ENCODE measurements at places on chromosomes 7 and 10.
A peak's percentile ranks its signal among the peaks of the same experiment; 100 is the strongest.

DNA sequence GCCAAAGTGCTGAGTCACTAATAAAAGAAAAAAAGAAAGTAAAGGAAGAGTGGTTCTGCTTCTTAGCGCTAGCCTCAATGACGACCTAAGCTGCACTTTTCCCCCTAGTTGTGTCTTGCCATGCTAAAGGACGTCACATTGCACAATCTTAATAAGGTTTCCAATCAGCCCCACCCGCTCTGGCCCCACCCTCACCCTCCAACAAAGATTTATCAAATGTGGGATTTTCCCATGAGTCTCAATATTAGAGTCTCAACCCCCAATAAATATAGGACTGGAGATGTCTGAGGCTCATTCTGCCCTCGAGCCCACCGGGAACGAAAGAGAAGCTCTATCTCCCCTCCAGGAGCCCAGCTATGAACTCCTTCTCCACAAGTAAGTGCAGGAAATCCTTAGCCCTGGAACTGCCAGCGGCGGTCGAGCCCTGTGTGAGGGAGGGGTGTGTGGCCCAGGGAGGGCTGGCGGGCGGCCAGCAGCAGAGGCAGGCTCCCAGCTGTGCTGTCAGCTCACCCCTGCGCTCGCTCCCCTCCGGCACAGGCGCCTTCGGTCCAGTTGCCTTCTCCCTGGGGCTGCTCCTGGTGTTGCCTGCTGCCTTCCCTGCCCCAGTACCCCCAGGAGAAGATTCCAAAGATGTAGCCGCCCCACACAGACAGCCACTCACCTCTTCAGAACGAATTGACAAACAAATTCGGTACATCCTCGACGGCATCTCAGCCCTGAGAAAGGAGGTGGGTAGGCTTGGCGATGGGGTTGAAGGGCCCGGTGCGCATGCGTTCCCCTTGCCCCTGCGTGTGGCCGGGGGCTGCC is at the start of gene IL6:
IL6 (plus strand) TSS at position 294 of the 807 bp plus-strand sequence; CDS start at position 357, 63 bp downstream.
- peak; percentile 70 for DNase-seq

DNA sequence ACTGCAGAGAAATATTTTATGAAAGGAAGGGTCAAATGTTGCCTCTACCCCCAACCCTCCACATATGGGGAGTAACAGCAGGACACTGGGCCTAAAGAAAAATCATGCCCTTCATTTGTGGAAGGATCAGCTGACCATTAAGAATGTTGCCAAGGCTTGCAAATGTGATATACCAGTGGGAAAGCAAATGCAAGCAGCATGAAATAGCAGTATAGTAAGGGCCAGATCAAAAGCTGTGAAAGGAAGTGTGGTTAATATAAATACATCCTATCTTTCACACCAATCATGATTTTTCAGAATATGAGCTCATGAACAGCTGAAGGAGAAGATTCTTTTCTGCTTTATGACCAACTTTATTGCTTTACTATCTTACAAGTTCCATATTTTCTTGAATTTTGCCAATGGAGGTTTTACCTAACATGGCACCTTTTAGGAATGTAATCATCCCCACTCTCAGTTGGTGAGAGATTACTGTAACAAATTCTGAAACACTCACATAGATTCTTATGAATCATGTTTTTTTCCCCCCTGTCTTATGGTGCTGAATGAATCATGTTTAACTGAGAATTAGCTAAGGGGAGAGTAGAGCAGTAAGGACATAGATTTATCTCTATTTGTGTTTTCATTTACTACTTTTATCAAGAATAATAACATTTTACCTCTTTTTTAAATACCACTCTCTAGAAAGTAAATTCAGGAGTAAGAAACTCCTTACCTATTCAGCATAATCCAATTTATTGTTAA is 12.1 kb upstream of the ATAD1 start:
- no peak for DNase-seq

GRCh38 chr10:11017000-11017569 is 587 bp upstream of the CELF2 start:
- DNase-seq: no peak

GRCh38 chr10:110859973-110860376 is 11.8 kb upstream of the PDCD4 start:
- DNase-seq: peak; percentile 94

- no peak for DNase-seq
These were observed 234.3 kb downstream of the COBL start for GRCh38 chr7:51082096-51082840.

DNA sequence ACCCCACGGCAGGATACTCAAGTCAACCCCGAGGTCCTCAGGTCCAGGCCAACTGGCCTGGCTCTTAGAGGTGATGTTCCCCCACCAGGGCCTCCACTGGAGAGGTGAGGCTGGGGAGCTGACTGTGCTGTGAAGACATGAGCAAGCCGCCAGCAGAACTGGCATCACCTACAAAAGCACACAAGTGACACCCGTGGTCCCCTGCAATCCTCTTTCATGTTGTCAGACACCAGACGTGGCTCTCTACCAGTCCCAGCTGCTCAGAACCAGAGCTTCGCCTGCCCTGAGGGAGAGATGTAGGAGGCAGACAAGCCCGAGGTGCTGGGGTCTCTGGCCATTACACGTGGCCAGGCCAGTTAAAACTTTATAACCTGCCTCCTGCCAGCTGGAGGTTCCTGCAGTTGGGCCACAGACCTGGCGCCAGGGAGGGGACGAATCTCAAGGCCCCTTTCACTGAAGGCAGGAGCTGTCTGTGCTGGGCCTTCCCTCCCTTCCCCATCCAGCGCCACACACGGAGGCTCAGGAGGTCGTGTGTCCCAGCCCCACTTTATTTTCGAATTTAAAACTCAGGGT is 2.2 kb downstream of the COMTD1 start:
- no peak for DNase-seq

DNA sequence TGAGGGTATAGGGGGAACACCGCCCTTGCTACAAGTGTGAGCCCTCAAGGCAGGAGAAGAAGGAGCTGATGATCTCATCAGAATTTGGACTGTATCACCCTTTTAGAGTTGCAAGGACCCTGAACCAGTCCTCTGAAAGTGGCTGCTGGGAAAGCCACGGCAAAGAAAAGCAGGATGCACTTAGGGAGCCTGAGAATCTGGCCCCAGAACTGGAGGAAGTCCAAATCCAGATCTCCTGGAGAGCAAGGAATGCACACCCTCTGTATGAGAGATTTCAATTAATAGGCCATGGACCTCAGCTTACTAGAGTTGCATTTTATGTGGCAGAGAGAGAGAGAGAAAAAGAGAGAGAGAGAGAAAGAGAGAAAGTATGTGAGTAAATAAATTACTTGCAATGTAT is 662.9 kb downstream of the CCSER2 start:
- DNase-seq: no peak

DNA sequence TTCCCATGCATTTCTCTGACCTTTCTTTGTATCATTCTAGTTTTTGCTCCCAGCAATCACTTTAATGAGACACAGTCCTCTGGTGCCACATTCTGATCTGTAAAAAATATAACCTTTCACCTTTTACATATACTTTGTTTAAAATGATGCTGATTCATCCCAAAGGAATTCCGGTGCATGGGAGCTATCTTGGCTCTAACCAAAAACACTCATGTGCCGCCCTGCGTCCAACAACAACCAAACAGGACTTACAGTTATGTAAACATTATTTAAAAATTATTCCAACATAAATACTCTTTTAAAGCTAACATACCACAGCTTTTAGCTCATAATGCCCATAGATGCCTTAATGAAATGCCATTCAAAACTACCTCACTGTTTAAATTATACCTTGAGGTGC is 7.7 kb upstream of the OPALIN start:
- no peak for DNase-seq

GRCh38 chr7:43260980-43261878 is 148.8 kb downstream of the HECW1 start:
- peak; percentile 74 for DNase-seq

- DNase-seq: no peak
These were observed 239.3 kb downstream of the THSD7A start for GRCh38 chr7:11592699-11593098.

DNA sequence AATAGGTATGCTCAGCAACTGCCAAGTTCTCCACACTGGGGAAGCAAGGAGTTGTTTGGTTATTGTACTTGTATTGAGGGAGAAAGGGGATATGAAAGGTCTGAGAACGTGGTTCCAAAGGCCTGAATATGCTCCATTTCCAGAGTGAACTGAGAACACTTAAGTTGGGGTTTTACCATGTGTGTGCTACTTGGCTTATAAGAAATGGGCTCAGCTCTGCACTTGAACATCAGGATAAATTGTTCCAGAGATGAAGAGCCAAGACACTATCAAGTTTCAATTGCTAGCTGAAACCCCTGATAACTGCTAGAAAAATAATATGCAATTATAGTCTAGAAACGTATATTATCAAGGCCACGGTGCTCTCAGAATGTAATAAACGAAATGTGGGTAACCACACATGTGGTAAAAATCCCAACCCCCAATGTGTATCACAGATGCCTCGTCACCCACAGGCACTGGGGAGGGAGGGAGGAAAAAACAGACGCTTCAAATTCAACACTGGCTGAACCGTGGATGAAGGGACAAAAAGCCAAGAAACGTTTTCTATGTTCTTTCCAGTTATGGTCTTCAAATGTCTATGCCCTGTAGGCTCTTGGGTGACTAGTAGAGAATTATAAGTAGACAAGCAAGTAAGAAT is 16.3 kb downstream of the ELMO1 start:
- peak; percentile 7 for DNase-seq

DNA sequence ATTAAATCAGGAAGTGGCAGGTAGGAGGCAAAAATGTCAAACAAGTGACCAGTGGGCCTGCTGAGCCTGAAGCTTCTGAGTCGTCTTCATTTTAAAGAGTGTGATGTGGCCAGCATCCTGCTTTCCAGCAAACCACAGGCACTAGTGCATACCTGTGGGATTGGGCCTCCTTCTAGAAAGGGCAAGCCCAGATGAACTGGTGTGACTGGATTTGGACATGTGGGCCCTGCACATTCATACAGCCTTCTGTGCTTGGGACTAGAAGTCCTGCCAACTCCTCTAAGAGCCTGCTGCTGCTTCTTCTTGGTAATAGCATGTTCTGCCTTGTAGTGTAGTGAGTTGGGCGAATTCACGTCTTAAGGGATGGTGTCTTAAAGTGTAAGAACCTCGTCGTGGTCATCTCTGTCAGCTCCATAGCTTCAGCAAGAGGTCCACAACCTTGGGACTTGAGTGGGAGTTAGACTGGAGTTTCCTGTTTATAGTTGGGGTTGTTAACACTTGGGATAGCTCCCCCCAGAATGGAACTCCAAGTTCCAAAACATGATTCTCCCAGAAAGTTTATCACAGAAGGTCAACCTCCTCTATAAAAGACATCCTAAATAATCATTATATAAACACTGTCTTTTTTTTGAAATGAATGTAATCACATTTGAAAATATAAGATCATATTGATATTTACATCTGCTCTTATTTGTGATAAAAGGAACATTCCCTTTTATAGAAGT is 11.2 kb downstream of the BMPER start:
- no peak for DNase-seq

- no peak for DNase-seq
These were observed 13.2 kb downstream of the OSBPL3 start for GRCh38 chr7:24966802-24967201.

GRCh38 chr7:33946094-33946699 is 40.9 kb downstream of the BMPER start:
- no peak for DNase-seq

DNA sequence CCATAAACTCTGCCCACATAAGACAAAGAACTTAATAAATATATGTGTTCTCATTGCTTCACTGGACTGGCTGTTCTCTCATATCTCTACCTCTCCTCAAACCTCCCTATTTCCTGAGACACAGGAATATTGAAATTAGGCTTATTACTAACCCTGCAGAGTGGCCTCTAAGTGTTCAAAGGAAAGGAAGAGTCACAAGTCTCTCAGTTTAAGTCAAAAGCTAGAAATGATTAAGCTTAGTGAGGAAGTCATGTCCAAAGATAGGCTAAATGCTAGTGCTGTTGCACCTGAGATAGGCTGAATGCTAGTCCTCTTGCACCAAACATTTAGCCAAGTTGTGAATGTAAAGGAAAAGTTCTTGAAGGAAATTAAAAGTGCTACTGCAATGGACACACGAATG is 41.1 kb downstream of the GNAI1 start:
- DNase-seq: no peak

- no peak for DNase-seq
These were observed 159.4 kb downstream of the ADARB2 start for GRCh38 chr10:1577945-1578344.

DNA sequence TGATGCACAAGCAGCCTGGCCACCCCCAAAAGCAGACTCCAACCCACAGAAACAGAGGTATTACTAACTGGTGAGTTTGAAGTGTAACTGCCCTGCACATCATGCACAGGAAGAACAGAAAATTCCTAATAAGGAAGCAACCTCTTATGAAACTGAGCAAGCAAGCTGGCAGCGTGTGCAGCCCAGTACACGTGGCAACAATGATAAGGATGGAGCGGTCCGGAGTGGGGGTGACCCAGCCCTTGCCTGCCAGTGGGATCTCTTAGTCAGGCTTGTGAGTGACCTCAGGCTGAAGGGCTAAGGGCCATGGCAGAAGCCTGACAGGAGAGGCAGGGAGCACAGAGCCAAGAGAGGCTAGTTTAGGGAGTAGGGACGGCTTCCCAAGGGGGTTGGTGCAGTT is 22.1 kb upstream of the AOAH start:
- peak; percentile 73 for DNase-seq

- DNase-seq: no peak
These were observed 35.7 kb downstream of the GSDME start for GRCh38 chr7:24721481-24722001.

DNA sequence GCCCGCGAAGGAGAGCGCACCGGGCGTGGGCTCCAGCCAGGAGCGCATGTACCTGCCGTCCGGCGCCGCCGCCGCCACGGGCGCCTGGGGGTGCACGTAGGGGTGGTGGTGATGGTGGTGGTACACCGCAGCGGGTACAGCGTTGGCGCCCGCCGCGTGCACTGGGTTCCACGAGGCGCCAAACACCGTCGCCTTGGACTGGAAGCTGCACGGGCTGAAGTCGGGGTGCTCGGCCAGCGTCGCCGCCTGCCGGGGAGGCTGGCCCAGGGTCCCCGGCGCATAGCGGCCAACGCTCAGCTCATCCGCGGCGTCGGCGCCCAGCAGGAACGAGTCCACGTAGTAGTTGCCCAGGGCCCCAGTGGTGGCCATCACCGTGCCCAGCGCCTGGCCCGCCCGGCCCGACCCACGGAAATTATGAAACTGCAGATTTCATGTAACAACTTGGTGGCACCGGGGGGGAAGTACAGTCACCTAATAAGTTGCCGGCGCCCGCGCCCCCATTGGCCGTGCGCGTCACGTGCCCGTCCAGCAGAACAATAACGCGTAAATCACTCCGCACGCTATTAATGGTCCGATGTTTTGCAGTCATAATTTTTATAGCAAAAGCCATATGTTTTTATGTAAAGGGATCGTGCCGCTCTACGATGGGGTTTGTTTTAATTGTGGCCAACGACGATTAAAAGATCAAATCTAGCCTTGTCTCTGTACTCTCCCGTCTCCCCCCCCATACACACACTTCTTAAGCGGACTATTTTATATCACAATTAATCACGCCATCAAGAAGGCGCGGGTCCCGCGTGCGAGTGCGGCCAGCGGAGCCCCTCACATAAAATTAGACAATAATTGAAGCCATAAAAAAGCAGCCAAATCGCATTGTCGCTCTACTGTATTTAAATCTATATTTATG is at the start of gene HOXA9:
HOXA9 (minus strand) TSS at position 449 of the 907 bp plus-strand sequence; CDS start at position 369, 80 bp downstream.
- DNase-seq: no peak

- DNase-seq: no peak
These were observed 83.0 kb upstream of the ADRB1 start for GRCh38 chr10:113960617-113961181.

GRCh38 chr10:43086321-43086942 is 9.6 kb downstream of the RET start:
- DNase-seq: no peak

GRCh38 chr7:102318482-102318971 is 31.9 kb downstream of the SH2B2 start:
- no peak for DNase-seq

GRCh38 chr10:124648738-124649137 is 95.4 kb downstream of the FAM53B start:
- DNase-seq: peak; percentile 89

All from OCI-M1 (cell line).